ENCODE measurements at places on chromosomes 7 and 10.

GRCh38 chr10:79327090-79327457, 20.2 kb upstream of the PPIF start:
- DNase-seq: no peak

GRCh38 chr10:11586170-11586569, 25.3 kb downstream of the USP6NL start:
- peak; percentile 35 for DNase-seq

GRCh38 chr10:106242301-106242700, 922.2 kb downstream of the SORCS1 start:
- no peak for DNase-seq

DNA sequence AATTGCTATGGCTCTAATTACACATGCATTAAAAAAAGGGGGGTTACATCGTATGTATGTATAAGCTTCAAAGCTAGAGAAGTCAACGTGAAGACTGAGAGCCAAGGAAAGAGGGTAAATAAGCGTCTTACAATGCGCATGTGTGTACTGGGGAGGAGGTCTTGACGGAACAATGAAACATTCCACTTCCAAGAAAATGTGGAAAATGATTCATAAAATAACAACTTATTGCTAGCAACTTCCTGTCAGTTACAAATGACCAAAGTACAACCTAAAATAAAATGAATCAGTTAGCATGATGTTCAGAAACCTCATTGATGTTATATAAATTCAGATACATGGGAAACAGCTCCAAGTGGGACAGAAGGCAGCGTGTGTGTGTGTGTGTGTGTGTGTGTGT, 104.1 kb upstream of the RHEB start:
- peak; percentile 53 for DNase-seq

GRCh38 chr7:46197785-46198540, 276.9 kb upstream of the IGFBP3 start:
- DNase-seq: no peak

- peak; percentile 84 for DNase-seq
Observed at GRCh38 chr10:74910976-74911350, 84.6 kb downstream of the KAT6B start.

DNA sequence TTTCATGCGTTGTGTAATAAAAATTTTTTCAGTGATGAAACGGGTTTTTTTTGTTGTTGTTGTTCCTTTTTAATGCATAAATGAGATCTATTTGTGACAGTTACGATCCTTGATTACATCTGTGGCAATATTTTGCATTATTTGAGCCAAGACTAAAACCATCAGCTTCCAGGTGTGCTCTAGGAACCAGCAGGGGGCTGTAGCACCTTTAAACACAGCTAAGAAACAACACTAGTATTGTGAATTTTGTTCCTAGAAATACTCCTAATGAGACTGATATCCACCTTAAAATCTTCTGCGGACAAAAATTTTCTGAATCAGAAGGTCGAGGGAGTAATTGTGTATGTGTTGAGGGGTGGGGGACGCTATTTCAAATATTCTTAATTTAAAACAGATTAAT, 52.6 kb downstream of the FGFBP3 start:
- no peak for DNase-seq

- DNase-seq: no peak
Observed at GRCh38 chr7:63900394-63901203, 98.0 kb upstream of the ZNF722 start.

DNA sequence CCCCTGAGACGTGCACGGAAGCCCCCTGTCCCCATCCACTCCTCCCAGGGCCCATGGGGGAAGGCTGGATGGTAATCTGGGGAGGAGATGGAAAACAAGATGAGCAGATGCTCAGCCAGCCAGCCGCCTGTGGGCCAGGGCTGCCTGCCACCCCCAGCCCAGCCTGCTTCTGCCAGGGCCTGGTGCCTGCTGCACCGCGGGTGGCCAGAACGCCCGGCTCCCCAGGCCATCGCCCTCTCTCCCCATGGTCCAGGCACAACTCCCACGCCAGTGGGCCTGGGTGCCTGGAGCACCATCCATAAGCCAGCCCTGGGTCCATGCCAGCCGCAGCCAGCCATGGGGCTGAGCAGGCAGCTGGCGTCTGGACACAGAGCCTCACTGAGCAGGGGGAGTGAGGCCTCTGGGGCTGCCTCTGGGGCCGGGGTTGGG, 57.2 kb upstream of the ELN start:
- DNase-seq: no peak

GRCh38 chr10:79023240-79024162, 45.3 kb upstream of the ZMIZ1 start:
- DNase-seq: no peak

DNA sequence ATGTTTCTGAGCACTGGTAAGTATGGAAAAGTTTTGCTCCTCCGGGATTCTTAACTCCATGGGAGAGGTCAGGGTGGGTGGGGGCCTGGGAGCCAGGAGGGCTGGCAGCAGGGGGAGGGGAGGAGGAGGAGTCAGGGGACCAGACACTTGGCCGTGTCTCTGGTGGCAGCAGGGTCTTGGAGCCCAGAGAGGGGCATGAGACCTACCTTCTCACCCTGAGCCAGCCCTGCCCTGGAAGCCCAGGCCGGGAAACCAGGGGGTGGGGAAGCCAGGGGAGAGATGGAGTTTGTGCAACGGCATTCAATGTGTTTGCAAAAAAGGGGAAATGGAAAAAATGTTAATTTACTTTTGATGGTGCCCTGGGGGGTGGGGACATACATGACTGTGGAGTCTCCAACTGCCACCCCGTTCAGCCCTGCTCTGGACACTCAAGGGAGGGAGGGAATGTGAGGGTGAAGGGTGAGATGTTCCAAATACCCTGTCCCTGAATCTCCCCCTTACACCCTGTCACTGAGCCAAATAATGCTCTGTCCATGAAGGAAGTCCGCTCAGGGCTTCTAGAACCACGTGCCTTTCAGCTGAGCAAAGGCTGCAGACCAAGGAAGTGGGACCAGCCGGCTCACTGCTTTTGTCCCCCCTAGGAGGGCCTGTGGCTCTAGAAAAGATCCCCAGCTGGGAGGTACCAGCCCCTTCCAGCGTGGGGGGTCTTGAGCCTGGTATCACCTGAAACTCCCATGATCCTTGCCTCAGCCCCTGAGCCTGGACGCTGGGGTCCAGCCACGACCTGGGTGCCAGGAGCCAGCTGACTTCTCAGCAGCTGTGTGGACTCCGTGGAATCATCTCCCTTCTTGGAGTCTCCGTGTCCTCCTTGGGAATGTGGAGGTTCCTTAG, 48.3 kb downstream of the TMEM270 start:
- no peak for DNase-seq

GRCh38 chr10:27241010-27241651, 534 bp upstream of the ACBD5 start:
- no peak for DNase-seq

DNA sequence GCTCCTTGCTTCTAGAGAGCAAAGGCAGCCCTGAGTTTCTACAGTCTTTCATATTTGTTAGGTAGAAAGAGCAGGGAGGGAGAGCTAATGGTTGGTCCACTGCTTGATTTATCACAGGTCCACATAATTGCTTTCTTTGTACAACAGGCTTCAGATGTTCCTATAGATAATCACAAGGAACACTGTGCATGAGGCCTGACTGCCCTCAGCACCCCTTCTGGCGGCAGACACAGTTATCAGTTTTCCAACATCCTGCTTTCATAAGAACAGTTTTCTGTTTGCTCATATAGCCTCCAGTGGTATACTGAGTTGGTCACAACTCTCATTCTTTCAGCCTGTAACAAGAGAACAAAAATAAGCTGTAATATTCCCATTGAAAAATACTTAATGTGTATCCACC, 69.7 kb downstream of the AKR1C4 start:
- no peak for DNase-seq

- no peak for DNase-seq
Observed at GRCh38 chr7:49150486-49150885, 226.1 kb downstream of the CDC14C start.

DNA sequence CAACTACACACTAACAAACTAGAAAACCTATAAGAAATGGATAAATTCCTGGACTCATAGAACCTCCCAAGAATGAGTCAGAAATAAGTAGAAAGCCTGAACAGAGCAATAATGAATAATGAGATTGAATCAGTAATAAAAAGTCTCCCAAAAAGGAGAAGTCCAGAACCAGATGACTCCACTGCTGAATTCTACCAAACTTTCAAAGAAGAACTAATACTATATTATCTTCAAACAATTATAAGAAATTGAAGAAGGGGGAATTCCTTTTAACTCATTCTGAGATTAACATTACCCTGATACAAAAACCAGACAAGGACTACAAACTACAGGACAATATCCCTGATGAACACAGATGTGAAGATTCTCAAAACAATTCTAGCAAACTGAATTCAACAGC, 47.8 kb upstream of the CDK6 start:
- DNase-seq: no peak

DNA sequence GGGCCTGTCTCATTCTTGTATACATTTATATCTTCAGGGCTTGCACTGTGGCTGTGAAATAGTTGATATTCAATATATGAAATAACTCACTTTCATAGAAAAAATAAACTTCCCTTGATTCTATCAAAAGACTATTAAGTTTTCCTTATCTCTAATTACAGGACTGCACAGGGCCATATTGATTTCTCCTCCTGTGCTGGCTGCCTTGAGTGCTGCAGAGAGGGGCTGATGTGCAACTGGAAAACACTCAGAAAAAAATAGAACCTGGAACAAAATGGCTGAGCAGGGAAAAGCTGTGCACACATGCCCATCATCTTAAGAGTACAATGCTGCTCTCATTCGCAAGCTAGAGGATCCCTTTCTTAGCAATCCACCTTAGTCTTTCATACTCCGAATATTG, 5.9 kb upstream of the HDAC9 start:
- no peak for DNase-seq

GRCh38 chr10:129033790-129034272, 433.2 kb upstream of the MGMT start:
- no peak for DNase-seq

- DNase-seq: peak; percentile 83
Observed at GRCh38 chr10:92011560-92012214, 88.1 kb downstream of the BTAF1 start.

DNA sequence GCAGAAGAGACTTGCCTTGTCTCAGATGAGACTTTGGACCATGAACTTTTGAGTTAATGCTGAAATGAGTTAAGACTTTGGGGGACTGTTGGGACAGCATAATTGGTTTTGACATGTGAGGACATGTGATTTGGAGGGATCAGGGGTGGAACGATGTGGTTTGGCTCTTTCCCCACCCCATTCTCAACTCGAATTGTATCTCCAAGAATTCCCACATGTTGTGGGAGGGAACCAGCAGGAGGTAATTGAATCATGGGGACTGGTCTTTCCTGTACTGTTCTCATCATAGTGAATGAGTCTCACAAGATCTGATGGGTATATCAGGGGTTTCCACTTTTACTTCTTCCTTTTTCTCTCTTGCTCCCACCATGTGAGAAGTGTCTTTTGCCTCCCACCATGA, 229.7 kb upstream of the KCND2 start:
- no peak for DNase-seq

- no peak for DNase-seq
Observed at GRCh38 chr10:124928087-124928486, 13.8 kb upstream of the ZRANB1 start.

GRCh38 chr7:25485026-25485425, 256.7 kb upstream of the NPVF start:
- DNase-seq: no peak

DNA sequence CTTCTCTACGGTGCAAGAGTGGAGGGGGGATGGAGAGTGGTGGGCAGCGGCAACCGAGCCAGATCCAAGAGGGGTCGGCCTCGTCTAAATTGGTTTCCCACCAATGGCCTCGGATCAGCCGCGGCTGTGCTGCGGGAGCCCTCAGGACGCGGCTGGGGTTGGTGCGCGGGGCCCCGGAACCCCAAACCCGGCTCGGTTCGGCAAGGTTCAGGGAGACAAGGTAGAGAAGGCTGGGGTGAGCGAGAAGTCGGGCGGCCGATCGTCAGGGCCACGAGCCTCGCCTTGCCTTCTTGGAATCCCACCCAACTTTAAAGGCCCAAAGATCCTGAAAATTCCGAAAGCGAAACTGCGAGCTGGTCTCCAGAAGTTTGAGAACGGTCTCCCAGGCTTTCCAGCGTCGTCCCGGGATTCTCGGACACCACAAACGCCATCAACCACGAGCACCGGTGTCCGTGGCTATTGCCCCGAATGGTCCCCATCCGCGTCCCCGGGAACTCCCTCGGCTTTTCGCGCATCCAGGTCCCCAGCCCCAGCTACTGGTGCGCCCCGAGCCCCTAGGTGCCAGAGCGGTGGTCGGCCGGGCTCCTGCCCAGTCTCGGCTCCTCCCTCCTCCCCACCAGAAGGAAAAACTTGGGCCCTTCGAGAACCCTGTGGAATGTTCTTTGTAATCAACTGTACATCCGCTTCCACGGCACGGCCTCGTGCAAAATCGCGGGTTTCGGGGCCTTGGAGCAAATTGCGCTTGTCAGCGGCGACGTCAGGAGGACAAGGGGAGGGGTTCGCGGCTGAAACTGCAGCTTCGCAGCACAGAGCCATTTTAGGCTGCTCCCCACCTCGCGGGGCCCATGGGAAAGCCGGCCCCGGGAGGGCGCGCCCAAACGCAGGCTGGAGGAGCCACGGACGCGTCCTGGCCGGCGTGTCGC, 3.2 kb downstream of the SFMBT2 start:
- no peak for DNase-seq

DNA sequence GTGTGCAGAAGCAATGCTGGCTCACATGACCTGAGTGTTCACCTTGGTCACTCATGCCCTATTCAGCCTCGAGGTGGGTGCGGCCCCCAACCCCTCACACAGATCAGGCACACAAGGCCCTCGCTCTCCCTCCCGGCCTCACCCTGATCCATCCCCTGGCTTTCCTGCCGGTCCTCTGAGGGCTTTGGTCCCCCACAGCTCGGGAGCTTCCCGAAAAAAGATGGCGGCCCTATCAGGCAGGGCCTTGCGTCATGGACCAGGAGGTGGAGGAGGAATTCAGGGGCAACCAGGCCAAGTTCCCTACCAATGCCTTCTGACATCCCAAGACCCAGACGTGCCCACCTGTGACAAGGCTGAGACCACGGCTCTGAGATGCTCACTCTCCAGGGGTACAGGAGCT, 43.7 kb upstream of the DNAAF5 start:
- DNase-seq: no peak

GRCh38 chr7:37070471-37070870, 346.2 kb upstream of the AOAH start:
- DNase-seq: no peak

DNA sequence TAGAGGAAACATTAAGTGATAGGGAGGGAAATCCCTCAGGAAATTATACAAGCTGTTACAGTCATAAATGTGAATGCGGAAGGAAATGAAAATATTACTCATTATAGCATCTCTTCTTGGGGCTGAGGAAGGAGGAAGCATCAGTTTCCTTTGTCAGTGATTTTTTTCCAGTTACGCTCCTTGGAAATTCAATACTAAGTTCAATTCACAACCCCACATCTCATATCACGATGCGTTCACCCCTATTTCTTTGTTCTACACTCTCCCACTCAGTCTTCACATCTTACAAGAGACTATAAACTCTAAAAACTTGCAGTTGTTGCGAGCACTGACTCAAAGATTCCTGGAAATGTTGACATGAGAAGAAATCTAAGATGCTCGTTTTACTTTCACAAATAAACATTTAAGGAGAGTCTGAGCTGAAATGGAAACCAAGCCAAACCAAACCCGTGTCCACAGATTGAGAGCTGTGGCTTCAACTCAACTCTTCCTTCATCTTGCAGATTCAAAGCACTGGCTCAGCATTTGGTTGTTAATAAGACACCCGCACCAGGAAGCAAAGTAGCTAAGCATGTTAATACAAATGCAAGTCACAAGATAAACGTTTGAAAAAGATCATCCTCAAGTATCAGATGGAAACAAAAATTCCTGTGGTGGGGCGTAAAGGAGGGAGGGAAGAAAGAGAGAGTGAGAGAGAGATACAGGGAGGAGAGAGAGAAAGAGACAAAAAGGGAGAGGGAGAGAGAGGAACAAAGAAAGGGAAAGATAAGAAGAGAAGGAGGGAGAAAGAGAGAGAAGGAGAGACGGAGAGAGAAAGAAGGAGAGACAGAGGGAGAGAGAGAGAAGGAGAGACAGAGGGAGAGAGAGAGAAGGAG, 150.0 kb upstream of the RSU1 start:
- DNase-seq: peak; percentile 94
